ENCODE measurements at places on chromosomes 11 and 22.

- DNase-seq: no peak
Measured at GRCh38 chr11:19389787-19390303, 149.1 kb upstream of the E2F8 start.

- peak; percentile 54 for DNase-seq
Measured at GRCh38 chr11:15930442-15931025, 425.8 kb downstream of the SOX6 start.

DNA sequence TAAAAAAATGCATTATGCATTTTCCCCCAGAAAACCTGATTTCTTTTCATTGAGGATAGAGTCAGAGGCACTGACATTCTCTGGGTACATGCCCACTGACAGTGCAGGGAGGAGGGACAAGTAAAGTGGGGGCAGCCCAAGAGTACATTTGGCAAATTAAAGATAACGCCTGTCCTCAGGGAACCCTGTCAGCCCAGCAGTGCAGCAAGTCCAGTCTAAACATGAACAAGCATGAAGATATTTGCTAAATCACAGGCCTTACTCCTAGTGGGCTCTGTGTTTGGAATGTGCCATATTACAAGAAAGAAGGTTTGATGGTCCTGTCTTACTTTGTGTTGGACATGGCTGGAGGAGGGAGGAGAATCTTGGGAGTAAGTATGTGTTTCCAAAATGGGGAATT is 37.9 kb downstream of the AMOTL1 start:
- no peak for DNase-seq

DNA sequence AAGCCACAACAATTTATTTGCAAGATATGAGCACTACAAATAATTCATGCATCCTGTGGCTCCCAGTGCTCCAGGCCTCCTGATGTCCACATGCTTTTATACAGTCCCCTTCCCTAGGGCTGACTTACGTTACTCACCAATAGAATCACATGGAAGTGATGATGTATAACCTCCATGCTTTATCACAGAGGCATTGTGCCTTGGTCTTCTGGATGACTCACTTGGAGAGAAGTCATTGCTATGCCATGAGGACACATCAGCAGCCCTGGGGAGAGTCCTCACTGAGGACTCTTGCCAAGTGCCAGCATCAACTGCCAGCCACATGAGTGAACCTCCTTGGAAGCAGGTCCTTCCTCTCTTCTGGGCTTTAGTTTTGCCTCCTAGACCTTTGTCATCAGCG is 22.0 kb upstream of the IGSF9B start:
- no peak for DNase-seq

GRCh38 chr11:32902089-32902665 is 9.6 kb downstream of the QSER1 start:
- DNase-seq: no peak

GRCh38 chr11:79076526-79077115 is 364.2 kb downstream of the TENM4 start:
- DNase-seq: no peak

DNA sequence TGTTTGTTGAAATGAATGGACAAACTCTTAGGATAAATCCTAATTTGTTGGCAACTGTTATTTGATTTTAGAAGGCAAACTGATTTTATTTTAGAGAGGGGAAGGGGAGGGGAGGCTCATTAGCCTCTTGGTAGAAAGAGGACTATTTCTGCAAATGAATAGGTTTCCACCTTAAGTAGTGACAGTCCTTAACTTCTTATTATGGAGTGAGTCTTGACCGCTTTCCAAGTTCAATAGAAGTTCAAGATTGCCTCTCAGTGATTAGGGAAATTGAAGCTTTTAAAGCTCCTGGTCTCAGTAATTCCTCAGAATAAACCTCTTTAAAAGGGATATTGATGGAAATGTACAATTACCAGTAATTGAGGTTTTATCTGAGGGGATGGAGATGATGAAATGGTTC is 55.7 kb downstream of the PANX1 start:
- no peak for DNase-seq

DNA sequence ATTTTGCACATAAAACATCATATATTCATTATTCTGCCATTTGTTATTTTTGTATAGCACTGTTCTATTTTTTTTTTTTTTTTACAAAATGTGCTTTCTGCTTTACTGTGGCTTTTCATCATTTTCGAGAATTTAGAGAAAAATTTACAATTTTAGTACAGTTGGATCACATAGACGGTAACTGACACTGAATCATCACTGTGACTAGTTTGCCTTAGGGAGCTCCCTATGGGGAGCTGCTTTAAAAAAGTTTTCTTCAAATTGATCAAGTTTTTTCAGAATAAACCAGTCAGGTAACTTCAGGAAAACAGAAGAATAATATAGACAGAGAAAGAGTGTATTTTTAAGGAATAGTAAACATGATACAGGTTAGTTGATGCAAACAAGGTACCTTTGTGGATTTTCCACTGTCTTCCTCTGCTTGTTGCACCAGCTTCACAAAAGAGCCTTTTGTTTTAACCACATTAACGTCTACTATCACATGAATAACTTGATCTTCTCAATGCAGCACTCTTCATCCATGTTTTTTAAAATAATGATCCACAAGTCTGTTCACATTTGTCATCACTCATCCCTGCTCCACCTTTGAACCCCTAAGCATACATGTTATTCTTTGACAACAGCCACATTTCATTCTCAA is 327.0 kb downstream of the DYNC2H1 start:
- DNase-seq: no peak

GRCh38 chr11:132755934-132756333 is 776.4 kb downstream of the OPCML start:
- no peak for DNase-seq

GRCh38 chr11:6413791-6414201 is 5.1 kb downstream of the APBB1 start:
- no peak for DNase-seq

DNA sequence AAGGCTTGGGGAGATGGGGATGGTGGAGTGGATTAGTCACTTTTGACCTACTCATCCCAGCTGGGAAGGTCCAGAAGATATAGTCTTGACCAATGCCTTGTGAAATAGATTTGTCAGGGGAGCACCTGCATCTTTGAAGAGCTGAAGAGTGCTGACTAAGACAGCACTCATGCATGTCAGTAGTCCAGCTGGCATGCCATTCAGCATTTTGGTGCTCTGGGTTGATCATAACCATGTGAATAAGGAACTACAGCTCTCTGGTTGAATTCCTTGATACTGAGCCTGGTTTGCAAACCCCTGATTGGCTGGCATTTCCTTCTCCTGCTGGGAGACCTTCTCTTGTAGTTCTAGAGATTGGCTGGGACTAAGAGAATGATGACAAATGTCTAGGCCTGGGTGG is 106.8 kb upstream of the ALX4 start:
- no peak for DNase-seq

GRCh38 chr11:27277843-27278242 is 85.2 kb downstream of the CCDC34 start:
- no peak for DNase-seq

DNA sequence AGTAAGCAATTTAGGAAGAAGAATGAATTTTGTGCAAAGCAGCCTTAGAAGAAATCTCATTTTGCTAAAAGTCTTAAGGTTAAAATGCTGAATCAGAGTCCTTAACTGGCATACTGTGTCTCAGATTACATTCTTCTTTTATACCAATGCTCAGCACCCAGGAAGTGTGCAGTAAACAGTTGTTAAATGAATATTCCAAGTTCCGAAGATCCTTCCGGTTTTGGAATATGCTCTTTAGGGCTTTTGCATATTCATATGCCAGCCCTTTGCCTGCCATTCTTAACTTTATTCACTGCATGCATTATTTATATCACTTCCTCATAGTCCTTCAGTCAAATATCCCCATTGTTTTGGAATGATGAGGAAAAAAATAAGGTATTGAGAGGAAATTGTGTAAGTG is 242.0 kb downstream of the DDX10 start:
- no peak for DNase-seq

- no peak for DNase-seq
Measured at GRCh38 chr11:60119710-60120109, 31.2 kb downstream of the MS4A2 start.

DNA sequence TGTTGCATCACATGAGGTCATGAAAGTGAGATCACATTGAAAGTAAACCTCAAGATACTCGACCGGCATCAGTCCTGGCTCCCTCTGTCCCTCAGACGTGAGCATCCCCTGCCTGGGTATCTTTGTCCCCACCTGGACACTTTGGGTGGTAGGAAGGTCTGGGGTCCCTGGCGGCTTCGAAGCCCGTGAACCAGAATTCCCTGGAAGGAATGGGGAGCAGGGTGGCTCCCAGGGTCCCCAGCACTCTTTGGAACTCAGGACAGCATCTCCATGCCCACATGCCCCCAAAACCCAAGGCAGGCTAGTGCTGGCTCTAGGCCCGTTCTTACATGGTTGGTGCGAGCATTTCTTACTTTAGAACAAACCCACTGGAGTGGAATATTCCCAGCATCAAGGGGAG is 7.5 kb downstream of the DERL3 start:
- no peak for DNase-seq

GRCh38 chr11:5283086-5283485 is 13.3 kb upstream of the HBE1 start:
- no peak for DNase-seq

GRCh38 chr22:23911318-23911980 is 17.3 kb downstream of the MIF start:
- DNase-seq: no peak

DNA sequence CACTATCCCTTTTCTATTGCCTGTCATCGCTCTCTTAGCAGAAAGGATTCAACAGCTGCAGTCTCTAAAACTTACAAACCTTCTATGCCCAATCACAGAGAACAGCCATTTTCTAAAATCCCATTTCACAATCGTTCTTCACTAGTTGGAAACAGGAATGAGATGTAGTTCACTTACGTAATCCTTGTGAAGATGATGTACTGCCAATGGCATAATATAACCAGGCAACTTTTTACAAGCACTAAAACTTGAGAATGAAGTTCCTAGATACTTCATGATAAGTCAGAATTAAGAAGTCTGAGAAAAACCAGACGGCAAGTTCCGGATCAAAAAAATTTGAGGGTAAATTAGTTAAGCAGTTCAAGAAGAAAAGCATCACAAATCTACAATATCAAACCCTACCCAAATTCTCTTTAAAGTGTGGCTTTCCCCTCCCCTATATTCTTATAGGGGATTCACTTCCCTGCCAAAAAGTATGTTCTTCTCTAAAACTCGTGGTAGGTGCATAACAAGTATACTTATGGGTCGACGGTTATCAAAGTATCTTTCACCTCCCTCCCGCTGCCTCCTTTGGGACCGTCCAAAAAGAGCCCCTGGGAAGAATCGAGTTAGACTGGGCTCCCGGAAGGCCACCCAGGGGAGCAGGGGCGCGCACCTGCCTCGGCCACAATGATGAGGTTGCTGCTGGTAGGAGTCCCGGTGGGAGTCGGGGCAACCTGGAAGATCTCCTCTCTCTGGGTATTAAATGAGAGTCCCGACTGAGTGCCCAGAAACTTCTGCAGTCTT is 666 bp downstream of the MSANTD4 start:
- no peak for DNase-seq

DNA sequence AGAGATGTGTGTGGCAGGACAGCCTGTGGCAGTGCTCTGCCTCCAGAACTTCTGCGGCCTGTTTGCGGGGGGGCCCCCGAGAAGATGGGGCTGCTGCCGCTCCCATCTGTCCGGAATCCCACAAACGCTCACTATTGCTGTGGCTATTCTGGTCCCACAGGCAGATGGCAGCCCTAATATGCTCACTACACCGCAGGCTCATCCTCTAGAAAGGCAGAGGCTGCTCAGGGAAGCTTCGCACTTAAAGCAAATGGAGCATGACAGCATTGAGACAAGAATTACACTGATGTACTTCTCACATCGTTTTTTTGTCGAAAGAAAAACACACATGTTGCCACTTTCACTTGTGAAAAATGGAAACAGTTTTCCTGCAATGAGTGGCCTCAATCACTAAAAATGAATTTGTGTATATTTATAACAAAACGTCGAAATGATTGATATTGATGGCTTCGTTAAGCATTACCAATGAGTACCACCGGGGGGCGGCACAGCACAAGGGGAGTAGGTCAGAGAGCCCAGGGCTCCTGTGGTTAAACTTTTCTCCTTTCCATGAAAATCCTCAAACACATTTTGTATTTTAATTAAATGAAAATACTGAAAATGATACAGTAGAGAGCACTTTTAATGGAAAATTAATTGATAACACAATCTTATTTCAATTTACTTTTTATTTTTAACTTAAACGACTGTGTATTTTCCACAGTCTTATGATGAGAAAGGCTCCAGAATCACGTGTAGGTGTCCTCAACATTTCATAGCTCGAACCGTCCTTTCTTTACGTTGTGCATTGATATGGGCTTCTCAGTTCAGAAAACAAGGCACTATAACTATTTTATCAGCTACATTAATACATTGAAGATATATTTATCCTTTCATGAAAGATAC is 69.1 kb downstream of the CTTN start:
- peak; percentile 68 for DNase-seq

- no peak for DNase-seq
Measured at GRCh38 chr22:49152939-49153770, 674.5 kb downstream of the BRD1 start.

- DNase-seq: no peak
Measured at GRCh38 chr22:18115906-18116371, 5.3 kb downstream of the TUBA8 start.

GRCh38 chr11:122749005-122749687 is 89.2 kb upstream of the CRTAM start:
- DNase-seq: peak; percentile 64

GRCh38 chr11:19849947-19850593 is 137.4 kb downstream of the NAV2 start:
- no peak for DNase-seq

- no peak for DNase-seq
Measured at GRCh38 chr11:70104419-70104818, 26.3 kb downstream of the ANO1 start.

- no peak for DNase-seq
Measured at GRCh38 chr11:58919980-58920379, 19.3 kb upstream of the GLYATL1 start.

DNA sequence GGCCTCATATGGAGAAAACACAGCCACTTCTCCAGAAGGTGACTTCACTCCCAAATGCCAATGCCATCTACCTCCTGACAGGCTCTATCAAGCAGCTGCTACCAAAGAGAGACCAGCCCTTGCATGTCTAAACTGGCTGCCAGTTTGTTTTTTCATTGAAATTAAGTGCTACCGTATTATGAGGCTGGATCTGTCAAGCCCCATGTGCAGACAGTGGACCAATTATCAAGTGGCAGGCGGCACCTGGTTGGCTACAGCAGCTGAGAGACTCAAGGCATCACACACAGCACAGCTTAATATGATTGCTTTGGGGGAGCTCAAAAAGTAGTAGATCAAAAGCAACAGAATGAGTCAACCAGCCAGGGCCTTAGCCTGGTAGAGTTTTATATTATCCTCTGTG is 1293.0 kb upstream of the TENM4 start:
- DNase-seq: no peak

DNA sequence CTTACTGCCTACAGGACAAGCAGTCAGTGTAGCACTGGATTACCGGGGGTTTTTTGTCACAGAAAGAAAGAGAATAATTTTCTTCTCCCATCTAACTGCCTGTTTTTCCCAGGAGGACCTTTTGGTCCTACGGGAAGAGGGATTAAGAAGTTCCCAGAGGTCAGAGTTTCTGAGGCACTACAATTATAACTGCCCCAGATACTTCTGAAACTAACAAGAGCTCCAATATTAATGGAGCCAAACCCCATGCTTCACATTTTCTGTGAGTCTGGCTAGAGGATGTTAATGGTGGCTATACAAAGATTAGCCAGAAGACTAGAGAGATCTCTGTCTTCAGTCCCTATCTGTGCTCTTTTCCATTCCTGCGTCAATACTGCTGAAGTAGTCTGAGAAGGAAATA is at the start of gene OR56A3:
Gene OR56A3, plus strand, starts transcription at position 301 of the 400 bp plus-strand sequence. CDS start 5,096 bp downstream, outside the sequence.
- DNase-seq: no peak

GRCh38 chr11:16133867-16134266 is 222.5 kb downstream of the SOX6 start:
- no peak for DNase-seq

GRCh38 chr11:110966131-110966530 is 253.9 kb upstream of the ARHGAP20 start:
- DNase-seq: no peak
